GM23248 (cell line): ENCODE measurements at places on chromosomes 3 and 15.

- peak; percentile 37 for DNase-seq
Observed at GRCh38 chr3:41580274-41580959, 381.1 kb downstream of the CTNNB1 start.

DNA sequence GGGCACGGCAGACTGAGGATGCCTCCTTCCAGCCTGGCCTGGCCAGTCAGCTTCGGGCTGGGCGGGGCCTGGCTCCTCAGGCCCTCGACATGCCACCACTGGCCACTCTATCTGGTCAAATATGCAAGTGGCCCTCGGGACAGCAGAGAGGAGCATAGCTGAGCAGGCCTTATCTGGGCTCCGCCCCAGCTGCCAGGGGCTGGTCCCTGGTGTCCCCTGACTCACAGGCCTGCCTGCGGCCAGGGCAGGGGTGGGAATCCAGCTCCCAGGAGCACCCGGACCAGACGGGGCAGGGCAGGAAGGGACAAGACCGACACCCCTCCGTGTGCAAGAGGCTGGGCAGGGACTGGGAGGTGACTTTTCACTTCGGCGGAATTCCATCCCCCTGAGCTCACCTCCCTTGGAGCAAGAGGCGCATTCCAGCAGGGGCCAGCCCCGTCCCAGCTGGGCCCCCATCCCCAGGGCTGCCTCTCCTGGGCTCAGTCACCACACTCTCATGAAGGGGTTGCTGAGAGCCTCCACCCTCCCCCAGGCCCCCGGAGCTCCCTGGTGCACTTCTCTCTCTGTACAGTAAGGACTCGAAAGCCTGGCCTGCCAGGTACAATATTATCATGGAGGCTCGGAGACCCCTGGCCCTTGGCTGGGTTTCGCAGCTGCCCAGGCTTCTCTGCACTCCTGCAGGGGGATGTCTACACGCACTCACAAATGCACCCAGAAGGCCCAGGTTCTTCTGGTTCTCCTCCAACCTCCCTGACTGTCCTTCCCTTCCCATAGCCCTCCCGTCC is 29.5 kb downstream of the WNT7A start:
- peak; percentile 26 for DNase-seq

DNA sequence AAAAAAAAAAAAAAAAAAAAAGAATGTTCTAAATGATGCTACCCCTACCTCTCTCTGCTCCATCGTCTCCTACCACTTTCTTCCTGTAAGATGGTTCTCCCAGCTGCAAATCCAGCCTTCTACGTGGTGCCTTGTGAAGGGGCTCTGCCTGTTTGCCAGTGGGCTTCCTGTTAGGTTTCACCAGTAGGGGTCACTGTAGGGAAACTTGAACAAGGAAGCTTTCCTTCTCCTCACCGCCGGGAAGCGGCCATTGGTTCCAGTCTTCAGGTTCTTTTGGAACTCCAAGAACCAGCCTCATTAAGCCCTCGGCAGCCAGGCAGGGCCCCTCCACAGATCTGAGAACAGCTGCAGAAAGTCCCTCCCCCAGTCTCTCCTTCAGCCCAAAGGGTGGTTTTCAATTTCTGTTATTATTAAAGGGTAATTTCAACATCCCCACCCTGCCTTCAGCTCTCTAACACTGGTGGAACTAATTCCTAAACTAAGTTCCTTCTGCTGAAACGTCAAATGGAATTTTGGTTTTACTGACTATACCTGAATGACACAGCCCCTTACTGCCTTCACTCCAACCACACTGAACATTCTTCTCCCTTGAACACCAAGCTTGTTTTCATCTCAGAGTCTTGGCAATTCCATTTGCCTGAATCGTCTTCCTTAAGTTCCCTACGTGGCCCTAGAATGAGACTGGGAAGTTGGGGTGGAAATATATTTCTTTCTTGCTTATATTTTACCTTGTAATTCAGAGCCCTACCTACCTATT is 13.5 kb downstream of the MCCC1 start:
- peak; percentile 26 for DNase-seq

GRCh38 chr15:70584838-70585706 is 178.3 kb downstream of the UACA start:
- no peak for DNase-seq

DNA sequence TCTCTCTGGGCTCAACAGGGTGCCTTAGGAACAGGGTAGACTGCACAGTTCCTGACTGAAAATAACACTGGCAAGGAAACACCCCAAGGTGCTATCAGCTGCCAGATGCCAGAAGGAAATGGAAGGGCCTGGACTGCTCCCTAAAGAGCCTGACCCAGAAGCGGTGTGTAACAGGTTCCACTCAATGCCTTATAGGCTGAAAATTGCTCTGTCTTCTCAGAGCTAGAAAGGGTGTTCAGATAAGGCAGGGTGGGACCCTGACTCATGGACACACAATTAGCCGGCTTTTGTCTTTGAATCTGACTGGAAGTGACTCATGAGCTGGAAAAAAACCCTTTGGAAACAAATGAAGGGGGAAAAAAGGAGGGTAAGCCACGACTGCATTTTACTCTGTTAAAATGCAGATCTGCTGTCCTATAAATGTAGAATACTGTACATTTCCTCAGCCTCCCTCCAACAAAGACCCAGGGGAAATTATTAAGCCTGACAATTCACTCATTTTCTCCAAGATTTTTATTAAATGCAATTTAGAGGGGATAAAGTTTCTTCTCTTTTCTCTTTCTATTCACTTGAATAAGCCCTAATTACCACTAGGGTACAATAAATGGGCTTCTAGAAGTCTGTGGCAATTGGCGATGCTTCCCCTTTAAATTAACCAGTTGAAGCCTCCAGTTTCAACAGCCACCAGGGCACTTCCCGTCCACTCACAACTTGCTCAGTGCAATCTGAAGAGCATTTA is 160.2 kb upstream of the TBL1XR1 start:
- DNase-seq, result peak; percentile 85

DNA sequence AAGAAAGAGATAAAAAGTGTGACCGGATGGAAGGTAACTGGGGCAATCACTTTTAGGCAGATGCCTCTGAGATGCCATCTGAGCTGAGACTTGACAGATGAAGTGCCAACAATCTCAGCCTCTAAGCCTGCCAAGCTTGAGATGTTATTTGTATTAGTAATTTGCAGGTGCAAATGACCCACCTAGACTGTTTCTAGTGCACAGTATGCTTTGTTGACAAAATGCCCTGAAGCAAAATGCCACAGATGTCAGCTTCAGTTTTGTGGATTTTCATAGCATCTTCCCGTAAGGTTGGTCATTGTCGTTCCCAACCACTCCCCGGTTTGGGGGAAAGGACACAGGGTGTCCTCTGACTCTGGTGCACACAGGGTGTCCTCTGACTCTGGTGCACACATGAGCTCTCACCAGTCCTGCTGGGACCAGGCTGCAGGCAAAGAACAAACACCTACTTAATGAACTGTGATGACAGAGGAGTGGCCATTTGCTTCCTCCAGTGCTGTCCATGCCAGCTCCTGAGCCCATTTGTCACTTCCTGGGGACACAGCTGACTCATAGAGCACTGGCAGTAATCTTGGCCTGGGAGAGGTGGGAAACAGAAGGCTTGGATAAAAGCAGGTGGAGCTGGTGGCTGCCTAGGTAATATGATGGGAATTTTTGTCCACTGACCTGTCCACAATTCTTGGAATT is 16.7 kb upstream of the PPP1R2 start:
- peak; percentile 14 for DNase-seq
